ENCODE measurements at places on chromosomes 4 and X.

GRCh38 chr4:54929459-54929858, 195.9 kb downstream of the KDR start:
- DNase-seq = no peak

GRCh38 chr4:96315815-96316214, 475.9 kb downstream of the PDHA2 start:
- DNase-seq = no peak

DNA sequence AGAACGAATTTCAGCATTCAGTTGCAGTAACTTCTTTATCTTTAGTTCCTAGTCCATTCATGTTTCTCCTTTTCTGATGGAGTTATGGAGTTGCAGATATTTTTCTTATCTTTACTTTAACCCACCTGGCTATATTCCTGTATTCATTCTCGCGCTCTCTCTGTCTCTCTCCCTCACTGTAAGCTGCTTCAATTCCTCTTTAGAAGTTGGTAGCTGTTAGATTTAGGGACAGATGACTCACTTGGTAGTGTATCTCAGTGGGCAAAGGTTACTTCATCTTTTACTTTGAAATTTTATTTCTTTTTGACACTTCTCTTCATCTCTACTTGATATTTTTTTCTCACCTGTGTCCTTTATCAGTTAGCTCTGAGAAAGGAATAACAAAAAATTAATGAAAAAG, 49.6 kb upstream of the BRS3 start:
- no peak for DNase-seq

- no peak for DNase-seq
These were observed 15.8 kb upstream of the SRD5A3 start for GRCh38 chr4:55330241-55330640.

GRCh38 chr4:166067915-166068314, 194.9 kb downstream of the TLL1 start:
- DNase-seq = no peak

DNA sequence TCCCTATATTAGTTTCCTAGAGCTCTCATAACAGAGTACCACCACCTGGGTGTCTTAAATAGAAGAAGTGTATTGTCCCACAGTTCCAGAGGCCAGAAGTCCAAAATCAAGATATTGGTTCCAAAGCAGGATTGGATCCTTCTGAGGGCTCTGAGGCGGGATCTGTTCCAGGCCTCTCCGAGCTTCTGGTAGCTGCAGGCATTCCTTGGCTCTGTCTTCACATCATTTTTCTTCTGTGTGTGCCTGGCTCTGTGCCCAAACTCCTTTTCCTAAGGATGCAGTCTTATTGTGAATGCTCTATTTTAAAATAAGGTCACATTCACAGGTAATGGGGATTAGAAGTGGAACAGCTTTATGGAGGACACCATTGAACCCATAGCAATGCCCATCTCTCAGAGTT, 253.7 kb upstream of the TAPT1 start:
- no peak for DNase-seq

DNA sequence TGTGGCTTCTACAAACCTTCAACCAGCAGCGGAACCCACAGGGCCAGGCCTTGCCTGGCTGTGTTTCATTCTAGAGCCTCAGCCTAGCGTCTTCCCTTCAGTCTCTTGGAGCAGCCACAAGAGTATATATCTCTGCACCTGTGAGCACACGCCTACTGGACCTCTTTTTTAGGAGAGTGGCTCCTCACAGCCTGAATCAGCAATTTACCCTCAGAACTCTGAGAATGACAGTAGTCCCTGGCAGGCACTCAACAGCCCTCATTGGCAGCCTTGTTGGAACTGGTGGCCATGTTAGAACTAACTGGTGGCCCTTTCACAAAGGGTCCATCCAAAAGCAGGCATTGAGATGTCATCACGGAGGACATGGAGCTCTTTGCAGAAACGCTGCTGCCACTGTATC, 138.9 kb downstream of the BCOR start:
- DNase-seq = no peak

DNA sequence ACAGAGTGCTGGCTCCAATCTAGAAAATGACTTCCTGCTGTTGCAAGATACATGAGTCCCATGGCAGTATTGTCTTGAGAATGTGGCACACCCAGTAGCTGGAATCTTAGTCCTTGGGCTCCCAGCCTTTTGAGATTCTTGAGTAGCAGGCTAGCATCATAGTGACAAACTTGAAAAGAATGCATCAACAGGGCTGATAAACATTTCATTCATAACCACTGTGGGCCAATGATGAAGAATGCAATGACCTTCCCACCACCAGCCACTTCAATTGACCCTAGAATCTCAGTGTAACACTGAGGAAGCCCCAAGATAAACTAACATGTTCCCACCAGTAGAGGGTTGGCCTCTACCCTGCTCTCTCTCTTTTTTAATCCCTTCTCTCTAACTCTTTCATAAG, 329.3 kb downstream of the GBA3 start:
- DNase-seq = no peak

DNA sequence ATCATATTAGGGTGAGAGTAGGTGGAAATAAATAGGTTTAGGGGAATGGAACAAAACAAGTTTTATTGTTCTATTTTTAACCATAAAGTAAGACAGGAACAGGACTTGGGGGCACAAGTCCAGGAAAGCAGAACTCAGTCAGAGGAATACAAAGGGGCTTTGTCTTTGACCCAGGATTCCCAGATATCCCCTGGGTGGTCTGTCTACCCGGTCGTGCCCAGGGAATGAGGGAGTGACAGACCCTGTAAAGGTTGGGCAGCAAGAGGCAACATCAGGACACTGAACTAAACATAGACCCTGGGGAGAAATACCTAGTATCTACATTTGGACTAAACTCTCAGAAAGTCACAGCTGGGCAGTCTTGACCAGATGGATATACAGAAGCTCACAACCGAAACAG, 50.6 kb downstream of the PTCHD1 start:
- no peak for DNase-seq

DNA sequence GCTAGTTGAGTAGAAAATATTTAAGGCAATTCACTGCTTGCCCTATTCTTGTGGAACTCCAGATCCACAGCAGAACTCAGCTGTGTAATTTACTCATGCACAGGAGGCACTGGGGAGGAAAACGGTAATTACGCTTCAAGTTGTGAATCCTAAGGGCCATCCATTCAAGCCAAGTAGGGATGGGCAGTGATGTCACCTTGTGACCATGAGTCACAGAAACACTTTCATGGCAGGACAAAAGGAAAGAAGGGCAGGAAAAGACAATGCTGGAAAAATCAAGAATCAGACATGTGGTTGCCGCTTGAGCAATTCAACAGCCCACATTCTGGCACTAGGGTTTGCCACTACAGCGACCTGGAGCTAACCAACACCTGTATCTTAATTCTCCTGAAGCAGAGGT, 1.4 kb downstream of the PAQR3 start:
- no peak for DNase-seq

DNA sequence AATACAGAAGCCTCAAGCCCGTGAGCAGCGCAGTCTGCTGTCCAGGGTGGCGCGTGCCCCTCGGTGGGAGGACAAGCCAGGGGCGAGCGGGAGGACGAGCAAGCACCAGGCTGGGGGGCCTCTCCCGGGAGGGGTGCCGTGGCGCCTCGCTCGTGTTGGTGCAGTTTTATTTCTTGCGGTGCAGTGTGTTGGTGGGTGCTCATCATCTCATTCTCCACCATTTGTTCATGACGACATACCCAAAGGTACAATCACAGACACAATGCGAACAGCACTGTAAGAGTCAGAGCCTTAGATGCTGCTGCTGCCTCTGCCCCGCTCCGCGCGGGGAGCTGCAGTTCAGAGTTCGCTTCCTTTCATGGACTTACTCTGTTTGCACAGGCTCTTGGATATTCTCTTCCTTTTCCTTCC, 30.3 kb downstream of the RGS12 start:
- no peak for DNase-seq

DNA sequence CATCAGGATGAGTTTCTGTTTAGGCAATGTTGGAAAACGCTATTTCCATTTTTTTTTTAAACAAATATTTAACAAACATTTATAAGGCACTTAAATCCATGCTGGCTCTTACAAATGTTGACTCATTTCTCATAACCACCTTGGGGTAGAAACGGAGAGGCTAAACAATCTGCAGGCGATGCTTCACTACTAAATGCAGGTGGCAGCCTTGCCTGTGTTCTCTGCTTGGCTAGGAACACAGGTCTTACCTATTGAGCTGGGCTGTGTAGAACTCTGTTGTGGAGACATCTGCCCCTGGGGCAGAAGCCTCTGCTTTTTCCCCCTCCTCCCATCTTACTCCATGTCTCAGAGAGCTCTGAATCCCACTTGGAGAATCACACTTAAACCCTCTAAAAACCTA, 1.4 kb upstream of the CXCL1 start:
- no peak for DNase-seq

GRCh38 chr4:106495476-106495875, 126.9 kb upstream of the GIMD1 start:
- DNase-seq = no peak

DNA sequence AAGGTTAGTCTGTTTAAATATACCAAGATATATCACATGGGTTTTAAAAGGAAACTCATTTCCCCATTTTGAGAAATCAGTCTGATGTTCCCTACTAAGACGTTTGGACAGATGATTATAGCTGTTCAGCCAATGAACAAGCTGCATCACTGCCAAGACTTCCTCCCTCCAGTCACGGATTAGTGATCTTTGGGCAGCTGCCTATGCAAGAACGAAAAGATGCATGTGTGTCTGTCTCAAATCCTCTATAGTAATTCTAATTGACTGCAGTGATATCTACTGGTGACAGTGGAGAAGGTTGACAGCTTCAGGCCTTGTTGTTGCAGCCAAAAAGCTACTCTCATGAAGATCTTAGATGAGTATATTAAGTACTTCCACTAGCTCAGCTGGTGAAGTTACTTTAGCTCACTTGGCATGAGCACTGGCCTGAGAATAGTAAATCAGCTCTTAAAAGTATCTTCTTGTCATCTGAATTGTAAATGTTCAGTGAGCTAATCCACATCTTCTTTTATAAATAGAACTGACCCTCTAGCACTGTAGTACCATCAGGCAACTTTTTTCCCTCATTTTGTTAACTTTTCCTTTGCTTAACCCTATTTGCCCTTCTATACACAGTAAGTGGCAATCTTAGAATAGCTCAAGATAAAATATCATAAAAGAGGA, 134.5 kb upstream of the PCDH10 start:
- DNase-seq = no peak

DNA sequence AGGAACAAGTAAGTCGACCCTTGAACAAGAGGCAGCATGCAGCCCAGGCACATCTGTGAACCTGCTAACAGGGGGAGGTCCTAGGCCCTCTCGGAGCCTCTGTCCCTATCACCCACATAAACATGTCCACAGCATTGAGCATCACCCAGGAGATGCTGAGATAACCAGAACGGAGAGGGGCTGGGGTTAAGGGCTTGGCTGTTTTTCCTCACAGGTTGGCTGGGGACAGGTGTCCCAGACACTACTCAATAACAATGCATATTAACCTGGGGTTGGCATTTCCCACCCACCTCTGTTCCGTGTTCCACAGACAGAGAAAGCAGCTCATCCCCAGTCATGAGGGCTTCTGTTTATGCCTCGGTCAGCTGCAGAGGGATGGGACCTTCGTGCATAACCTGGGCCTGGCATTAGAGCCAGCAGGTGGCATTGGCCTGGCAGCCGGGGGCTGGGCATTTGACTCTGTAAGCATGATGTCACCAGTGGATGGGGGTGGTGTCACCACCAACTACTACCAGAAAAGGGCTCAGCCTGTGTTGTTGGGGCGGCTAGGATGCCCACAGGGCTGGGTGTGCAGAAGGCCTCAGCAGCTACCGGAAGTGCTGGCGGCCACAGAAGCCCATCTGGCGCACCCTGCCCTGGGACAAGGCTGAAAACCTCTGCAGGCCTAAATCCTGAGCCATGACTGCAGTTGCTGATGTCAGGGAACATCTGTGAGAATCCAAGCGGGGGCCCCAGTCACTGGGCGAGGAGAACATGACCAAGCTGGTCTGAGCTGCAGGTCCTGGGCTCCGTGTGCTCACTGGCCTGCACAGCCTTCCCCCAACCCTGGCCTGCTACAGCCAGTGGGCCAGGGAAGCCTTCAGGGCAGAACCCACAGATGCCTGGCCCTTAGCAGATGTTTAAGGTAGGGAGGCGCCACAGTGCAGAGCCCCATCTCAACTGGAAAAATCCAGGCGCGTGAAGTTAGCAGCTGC, 351.4 kb downstream of the NR3C2 start:
- no peak for DNase-seq

DNA sequence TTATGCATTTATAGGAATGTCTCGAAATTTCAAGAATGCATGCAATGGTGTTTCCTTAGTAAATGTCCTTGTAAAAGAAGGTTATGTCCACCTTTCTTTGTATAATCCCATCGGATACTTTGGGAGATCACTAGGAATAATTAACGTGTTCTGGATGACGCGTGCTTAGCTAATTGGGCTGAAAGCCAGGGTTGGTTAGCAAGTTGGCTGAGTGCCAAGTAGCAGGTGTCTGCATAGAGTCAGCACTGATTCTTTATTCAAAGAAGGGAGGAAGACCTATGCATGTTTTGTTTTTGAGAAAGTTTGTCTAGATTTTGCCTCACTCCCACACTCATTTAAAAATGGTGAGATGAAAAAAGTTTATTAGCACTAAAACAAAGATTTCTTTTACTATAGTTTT, 144.6 kb downstream of the SOX3 start:
- DNase-seq = no peak

DNA sequence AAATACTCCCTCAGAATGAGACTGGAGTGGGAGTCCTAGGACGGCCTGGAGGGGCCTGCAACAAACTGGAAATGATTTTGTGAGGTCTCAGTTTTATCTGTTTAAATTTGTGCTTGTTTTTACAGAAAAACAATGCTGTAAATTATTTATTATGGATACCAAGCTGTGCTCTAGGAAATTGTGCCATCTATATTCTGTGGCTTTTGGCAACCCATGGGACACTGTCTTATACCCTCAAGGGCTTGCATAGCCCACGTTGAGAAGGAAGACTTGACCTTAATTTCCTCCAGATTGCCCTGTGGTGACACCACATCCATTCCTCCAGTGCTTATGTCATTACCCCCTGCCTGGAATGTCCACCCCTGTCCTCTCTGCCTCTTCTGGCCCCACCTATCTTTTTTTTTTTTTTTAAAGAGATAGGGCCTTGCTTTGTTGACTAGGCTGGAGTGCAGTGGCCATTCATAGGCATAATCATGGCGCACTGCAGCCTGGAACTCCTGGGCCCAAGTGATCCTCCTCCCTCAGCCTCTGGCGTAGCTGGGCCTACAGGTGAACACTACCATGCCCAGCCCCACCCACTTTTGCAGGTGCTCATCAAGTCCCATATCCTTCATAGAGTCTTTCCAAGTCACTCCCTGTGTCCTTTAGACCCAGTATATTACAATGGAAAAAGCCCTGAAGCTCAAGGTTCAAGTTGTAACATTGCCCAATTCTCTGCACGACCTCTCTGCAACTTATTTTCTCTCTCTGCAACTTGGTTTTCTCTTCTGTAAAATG, 77.4 kb downstream of the HPRT1 start:
- no peak for DNase-seq

DNA sequence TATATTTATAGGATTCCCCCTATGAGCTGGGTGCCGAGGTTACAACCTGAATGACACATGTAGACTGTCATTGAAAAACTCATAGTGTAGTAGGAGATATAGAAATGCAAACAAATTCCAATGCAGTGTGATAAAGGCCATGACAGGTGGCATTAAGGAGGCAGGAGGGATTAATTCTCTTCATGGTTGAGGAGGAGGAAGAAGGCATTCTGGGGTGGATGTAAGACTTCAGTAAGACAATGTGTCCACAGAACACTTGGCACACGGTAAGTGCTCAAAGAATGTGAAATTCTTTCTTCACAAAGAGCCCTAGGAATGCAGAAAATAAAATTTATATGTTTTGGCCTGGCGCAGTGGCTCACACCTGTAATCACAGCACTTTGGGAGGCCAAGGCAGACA, 136.5 kb downstream of the RBM47 start:
- DNase-seq = no peak
